ENCODE measurements at places on chromosomes 13 and 19.

- peak; percentile 42 for DNase-seq
These were observed 3.5 kb downstream of the KLF2 start for GRCh38 chr19:16327911-16328823.

- no peak for DNase-seq
These were observed 7.9 kb upstream of the LGALS14 start for GRCh38 chr19:39696387-39696786.

DNA sequence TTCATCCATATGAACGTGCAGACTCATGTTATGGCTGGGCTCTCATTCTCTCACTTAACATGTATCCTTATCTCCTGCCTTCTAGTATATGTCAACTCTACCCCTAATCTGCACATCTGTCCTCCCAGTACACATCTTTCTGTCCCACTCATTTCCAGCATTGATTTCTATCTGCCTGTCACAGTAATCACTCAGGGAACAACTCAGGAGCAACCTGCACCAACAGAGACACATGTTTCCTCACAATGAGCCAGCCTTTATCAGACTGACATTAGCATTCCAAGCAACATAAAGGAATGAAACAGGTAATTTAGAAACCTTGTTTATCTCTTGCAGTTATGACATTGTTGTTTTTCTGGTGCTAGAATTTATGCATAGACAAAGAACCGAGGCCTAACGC is 17.6 kb upstream of the SLC7A1 start:
- DNase-seq: no peak

DNA sequence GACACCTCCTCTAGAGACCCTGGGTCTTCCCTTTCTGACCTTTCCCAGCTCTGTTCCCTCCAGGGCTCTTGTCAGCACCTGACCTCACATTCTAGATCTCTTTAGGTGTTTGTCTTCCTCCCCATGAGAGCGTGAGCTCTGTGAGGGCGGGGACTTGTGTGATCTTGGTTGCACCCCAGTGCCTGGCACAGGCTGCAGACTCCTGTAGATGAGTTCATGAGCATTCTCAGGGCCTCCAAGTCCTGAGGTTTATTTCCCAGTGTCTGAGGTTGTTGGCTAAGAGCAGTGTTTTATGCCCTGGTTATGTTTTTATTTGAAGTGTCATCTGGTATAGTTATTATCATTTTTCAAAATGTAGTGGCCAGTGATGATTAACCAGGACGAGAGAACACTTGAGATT is 596 bp downstream of the CEACAM4 start:
- DNase-seq: no peak

DNA sequence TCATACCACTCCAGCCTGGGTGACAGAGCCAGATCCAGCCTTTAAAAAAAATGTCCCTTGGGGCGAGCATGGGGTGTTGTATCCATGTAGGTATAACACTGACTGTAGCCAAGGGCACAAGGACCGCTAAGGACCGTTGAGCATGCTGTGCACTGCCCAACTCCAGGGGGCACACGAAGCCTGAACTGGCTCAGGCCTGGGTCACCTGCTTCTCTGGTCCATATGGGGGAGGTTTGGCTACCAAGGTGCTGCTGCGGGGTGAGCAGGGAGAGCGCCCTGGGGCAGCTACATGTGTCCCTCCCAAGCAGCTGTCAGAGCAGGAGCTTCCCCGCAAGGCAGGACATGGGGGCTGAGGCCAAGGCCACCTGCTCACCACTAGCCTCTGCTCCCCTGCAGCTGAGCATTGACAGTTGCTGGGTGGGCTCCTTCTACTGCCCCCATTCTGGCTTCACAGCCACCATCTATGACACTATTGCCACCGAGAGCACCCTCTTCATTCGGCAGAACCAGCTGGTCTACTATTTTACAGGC is 16.3 kb downstream of the CATSPERG start:
- no peak for DNase-seq

- no peak for DNase-seq
These were observed 200.9 kb upstream of the MIR17HG start for GRCh38 chr13:91146601-91147000.

GRCh38 chr13:60267498-60268202 is 103.9 kb upstream of the DIAPH3 start:
- no peak for DNase-seq

DNA sequence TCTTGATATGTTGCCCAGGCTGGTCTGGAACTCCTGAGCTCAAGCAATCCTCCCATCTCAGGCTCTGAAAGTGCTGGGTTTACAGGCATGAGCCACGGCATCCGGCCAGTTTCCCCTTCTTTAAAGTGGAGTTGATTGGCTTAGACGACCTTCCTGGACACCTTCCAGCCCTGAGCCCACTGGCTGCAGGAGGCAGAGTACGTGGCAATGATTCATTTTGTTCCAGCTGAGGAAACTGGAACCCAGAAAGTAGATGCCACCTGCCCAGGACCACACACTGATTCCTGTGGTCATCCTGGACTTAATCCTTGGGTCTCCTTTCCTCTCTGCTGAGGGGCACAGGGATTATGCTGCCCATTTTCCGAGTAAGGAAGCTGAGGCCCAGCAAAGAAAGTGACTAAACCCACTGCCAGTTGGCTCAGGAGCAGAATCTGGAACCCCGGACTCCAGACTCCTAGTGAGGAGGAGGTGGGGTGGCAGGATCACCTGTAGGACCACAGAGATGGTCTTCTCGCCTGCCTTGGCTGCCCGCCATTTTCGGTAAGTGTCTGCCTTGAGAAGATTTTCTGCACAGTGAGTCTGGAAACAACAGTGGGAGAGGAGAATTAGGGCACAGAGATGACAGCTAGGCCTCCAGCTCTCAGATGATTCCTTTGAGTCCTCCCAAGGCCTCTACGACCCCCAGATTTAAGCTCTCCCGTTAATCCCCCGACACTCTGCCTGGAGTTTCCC is 737 bp downstream of the XRCC1 start:
- DNase-seq: no peak

DNA sequence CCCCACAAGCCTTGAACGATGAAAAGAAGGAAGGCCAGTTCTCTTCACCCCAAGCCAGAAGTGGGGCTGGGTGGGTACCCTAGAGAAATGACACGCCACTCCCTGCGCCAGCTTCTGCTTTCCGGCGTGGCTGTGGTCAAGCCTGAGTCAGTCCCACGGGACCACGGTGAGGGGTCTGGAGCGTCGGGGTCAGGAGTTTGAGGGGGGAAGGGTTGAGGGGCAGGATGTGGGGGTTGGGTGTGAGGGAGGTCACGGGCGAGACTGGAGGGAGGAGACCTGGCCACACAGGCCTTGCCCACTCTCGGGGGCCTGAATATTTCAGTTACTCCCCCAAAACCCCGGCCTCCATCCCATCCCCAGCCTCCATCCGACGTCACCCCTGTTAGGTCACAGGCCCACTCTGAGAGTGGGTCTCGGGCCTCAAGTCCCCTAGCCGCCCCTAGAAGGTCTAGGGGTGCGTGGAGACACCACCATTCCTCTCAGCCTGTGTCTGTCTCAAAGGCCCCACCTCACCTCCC is 500 bp upstream of the IFI30 start:
- no peak for DNase-seq

- no peak for DNase-seq
These were observed 1.2 kb upstream of the DMWD start for GRCh38 chr19:45793876-45794275.

DNA sequence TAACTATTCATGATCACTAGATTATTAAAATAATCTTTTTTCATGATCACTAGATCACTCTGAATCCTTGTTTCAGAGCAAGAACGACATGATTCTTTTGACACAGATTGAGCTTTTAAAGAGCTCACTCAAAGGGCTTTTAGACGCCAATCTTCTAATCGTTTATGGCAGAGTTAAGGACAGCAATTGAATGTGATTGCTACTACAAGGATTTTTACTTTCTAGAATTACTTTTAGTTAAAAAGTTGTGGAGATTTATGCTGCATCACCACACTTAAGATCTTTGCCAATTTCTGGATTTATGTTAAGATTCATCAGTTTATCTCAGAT is 1.3 kb downstream of the EXOSC8 start:
- DNase-seq: no peak

- no peak for DNase-seq
These were observed 875.4 kb downstream of the SLITRK6 start for GRCh38 chr13:84923831-84924230.

GRCh38 chr13:32142956-32143375 is 111.4 kb downstream of the FRY start:
- no peak for DNase-seq

- no peak for DNase-seq
These were observed 35.6 kb upstream of the TPTE2 start for GRCh38 chr13:19596960-19597361.

GRCh38 chr13:54859827-54860226 is 1831.2 kb downstream of the OLFM4 start:
- no peak for DNase-seq

- no peak for DNase-seq
These were observed 79.0 kb downstream of the SACS start for GRCh38 chr13:23354520-23354919.

- no peak for DNase-seq
These were observed 18.2 kb upstream of the COMP start for GRCh38 chr19:18809149-18809868.

GRCh38 chr13:73336773-73337172 is 278.0 kb downstream of the KLF5 start:
- DNase-seq: no peak

GRCh38 chr13:108407495-108407894 is 138.0 kb downstream of the TNFSF13B start:
- DNase-seq: no peak

DNA sequence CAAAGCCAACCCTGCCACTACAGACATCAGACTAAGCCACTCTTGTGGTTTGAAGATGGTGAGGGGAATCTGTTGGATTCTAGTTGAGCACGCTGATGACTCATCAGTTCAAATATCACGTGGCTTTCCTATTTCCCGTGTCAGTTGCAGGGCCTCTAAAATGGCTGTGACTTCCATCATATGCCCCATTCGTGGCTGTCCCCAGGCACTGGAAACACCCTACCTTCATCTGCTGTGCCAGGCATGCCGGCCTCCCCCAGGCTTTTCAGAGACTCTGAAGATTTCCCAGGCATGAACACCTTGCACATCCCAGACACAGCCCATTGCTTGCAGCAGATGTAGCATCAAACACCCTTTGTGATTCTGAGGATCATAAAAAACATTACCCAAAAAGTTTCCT is 659.9 kb downstream of the UQCRFS1 start:
- no peak for DNase-seq

DNA sequence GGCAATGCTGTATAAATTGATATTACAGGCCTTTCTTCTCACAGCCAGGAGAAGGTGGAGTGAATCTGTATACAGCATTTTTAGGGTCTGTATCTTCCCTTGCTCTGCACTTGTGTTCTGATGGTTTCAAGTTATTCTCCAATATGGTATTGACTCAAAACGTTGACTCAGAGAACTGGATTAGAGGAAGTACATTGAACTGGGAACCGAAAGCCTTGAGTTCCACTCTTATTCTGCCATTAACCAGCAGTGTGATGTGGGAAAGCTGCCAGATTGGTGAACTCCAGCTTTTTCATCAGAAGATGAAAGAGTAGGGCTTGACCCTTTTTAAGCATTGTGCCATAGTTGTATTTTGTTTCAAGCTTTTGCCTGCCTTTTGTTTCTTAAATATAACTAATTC is 167.7 kb downstream of the SPRY2 start:
- DNase-seq: no peak

- DNase-seq: no peak
These were observed 50.2 kb upstream of the TPM4 start for GRCh38 chr19:16026131-16026530.

GRCh38 chr19:45483033-45483432 is 13.8 kb downstream of the RTN2 start:
- no peak for DNase-seq

- DNase-seq: no peak
These were observed 4.4 kb downstream of the TRPM4 start for GRCh38 chr19:49161987-49162386.

- DNase-seq: no peak
These were observed 39.5 kb downstream of the NOTCH3 start for GRCh38 chr19:15161028-15161984.

DNA sequence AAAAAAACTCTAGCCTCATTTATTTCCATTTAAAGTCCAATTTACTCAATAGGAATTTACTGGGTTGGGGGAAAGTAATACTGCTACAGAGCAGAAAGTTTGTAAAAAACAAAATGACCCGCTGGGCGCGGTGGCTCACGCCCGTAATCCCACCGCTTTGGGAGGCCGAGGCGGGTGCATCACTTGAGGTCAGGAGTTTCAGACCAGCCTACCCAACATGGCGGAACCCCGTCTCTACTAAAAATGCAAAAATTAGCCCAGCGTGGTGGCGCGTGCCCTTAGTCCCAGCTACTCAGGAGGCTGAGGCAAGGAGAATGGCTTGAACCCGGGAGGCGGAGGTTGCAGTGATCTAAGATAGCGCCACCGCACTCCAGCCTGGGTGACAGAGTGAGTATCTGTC is 745.6 kb downstream of the SLITRK1 start:
- no peak for DNase-seq

DNA sequence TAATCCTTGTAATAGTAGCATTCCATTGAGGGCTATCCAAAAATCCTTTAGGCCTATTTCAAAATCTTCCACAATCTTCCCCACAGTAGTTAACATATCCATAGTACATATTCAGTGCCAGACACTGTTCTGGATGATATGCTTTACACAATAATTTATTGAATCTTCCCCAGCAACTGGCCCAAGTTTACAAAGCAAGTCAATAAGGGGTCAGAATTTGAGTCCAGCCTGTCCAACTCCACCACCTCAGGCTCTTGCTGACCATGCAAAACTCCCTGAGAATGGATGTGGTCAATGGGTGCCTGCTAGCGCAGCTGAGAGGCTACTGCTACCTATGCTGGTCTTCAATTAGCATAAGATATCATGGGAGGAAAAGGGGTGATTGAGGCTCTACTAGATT is 529.6 kb downstream of the FGF9 start:
- DNase-seq: no peak

DNA sequence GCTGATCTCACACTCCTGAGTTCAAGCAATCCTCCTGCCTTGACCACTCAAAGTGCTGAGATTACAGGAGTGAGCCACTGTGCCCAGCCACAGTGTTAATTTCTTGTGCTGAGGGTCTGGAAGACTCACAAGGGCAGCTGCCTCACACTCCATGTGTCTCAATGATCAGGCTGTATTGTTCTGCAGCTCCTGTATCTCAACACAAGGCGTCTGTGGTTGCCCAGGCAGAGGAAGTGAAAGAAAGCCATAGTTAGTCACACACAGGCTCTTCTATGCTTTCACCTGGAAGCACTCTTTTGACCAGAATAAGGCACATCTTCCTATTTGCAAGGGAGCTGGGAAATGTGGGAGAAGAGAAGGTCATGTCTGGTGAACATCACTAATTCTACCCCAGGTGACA is 107.3 kb upstream of the ZNF507 start:
- DNase-seq: no peak

DNA sequence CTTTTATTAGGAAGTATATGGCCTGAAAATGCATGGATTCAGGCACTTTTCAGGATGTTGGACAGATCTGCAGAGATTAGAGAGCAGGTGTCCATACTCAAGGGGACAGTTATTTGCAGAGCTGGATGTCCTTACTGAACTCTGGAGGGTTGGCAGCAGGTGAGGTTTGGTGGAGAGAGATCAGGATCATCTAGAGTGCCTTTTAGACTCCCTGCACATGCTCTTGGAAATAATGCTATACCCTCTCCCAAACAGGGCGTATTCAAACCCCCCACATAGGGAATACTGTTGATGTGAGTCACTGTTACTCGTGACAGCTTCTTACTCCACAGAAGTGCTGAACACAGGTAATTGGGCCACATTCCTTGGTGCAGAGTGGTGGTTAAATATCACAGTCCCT is 725.7 kb upstream of the SGCG start:
- DNase-seq: no peak
